T-helper 1 cell (primary cell): ENCODE measurements at places on chromosomes 1 and 21.

DNA sequence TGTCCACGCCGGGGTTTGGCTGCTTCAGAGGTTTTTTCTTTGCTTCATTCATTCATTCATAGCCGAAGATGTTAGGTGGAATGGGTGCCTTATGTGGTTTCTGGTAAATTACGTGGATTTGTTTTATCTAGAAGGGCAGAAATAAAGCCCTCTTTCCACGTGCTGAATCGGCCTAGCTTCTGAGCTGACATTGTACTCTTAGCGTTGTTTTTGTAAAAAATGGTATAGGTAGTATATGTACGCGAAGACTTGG, 1.5 kb downstream of the GALNT2 start:
- DNase-seq: no peak

GRCh38 chr1:65791801-65792668, 660 bp upstream of the PDE4B start:
- no peak for DNase-seq

GRCh38 chr1:183891158-183891856, 86.4 kb downstream of the RGL1 start:
- no peak for DNase-seq

- no peak for DNase-seq
These were observed 17.9 kb upstream of the PLEKHG5 start for GRCh38 chr1:6509220-6509918.

DNA sequence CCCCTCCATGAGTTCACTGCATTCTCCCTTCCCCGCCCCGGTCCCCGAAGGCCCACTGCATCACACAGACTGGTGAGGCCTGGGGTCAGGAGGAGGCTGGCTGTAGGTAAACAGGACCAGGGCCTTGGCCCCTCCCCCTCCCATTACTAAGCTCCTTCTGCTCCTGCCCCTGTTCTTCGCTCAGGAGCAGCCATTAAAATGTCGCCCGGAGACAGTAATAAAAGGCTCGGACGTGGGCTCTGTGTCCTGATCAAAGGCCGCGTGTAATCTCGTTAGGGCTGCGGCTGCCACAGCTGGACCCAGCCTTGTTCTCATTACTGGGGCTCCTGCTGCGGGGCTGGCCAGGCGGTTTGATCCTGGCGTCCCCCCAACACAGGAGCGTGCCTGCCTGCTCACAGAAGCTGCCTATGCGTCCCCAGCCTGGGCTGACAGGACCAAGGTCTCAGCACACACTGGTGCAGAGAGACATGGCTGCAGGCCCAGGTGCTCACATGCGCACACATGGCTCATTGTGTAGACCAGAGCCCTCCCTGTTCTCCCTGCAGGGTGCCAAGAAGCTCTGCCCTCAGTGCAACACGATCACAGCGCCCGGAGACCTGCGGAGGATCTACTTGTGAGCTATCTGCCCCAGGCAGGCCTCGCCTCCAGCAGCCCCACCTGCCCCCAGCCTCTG, 24.0 kb downstream of the TMEM53 start:
- DNase-seq: no peak

GRCh38 chr1:205680073-205680851, at the start of gene SLC45A3:
TSS of gene SLC45A3 (minus strand) at chr1:205680509. CDS start at chr1:205664656, 15,853 bp downstream.
- DNase-seq: no peak

DNA sequence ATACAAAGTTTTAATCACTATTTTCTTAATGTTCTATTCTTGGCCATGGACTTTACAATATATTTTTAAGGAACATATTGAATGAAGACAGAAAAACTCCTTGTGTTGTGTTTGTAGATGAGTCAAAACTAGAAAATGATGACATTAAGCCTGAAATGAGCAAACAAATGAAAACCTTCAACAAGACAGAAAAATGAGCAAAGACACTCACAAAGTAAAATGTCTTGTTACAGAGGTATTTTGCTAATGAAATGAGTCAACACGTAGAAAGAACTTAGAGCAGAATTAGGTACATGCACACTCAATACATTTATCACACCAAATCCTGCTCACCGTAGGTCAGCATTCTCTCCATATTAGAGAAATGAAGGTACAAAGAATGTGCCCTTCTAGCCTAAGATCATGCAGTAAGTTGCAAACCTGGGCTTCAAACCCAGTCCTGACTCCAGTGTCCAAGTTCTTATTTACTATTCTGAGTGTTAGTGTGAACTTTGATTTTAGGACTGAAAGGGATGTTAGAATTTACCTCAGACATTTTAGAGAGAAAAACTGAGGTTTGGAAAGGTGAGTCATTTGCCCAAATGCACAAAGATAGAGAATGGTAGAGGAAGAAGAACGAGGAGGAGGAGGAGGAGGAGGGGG, 133.9 kb upstream of the SGIP1 start:
- no peak for DNase-seq

- no peak for DNase-seq
These were observed 3.3 kb upstream of the HNRNPCL1 start for GRCh38 chr1:12851779-12852178.

GRCh38 chr1:199573047-199573446, 454.5 kb upstream of the NR5A2 start:
- no peak for DNase-seq

DNA sequence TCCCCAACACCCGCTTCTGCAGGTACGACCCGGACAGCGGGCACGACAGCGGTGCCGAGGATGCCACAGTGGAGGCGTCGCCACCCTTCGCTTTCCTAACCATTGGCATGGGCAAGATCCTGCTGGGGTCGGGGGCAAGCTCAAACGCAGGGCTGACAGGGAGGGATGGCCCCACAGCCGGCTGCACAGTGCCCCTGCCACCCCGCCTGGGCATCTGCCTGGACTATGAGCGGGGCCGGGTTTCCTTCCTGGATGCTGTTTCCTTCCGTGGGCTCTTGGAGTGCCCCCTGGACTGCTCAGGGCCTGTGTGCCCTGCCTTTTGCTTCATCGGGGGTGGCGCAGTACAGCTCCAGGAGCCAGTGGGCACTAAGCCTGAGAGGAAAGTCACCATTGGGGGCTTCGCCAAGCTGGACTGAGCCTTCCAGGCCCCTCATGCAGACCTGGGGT, 10.1 kb downstream of the TRIM46 start:
- no peak for DNase-seq

- no peak for DNase-seq
These were observed 29.1 kb downstream of the MAP3K21 start for GRCh38 chr1:233356705-233356987.

DNA sequence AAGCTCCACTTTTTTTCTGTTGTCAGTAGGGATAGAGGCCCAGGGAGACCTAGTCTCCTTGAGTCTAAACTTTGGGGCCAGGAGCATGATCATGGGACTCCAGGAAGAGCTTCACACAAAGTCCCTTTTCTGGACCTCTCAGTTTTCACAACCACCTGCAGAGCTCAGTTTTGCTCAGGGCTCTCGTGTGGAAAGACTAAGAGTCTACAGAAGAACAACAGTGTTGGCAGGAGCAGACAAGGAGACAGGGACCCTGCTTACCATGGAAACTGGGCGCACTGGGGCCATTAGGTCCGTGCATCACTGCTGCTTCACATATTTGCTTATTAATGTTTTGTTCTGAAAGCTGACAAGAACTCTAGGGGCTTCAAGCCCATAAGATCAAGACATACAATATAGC, 63.9 kb upstream of the HSD17B7 start:
- DNase-seq: no peak

DNA sequence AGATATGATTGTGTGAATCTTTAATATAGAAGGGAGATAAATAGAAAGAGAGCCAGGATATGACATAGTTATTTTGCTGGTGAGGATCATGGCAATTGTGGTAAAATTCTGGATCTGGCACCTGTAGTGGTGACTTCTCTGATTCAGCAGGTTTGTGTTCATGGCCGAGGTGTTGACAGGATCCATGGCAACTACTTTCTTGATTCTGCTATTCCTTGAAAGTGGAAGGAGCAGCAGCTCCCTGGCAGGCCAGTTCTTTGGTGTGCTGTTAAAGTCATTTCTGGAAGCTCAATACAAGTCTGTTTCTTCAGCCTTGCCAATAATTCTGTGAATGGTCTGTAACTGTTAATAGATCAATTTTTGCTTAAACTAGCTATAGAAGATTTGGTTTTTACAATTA, 33.4 kb downstream of the RGS4 start:
- DNase-seq: no peak

DNA sequence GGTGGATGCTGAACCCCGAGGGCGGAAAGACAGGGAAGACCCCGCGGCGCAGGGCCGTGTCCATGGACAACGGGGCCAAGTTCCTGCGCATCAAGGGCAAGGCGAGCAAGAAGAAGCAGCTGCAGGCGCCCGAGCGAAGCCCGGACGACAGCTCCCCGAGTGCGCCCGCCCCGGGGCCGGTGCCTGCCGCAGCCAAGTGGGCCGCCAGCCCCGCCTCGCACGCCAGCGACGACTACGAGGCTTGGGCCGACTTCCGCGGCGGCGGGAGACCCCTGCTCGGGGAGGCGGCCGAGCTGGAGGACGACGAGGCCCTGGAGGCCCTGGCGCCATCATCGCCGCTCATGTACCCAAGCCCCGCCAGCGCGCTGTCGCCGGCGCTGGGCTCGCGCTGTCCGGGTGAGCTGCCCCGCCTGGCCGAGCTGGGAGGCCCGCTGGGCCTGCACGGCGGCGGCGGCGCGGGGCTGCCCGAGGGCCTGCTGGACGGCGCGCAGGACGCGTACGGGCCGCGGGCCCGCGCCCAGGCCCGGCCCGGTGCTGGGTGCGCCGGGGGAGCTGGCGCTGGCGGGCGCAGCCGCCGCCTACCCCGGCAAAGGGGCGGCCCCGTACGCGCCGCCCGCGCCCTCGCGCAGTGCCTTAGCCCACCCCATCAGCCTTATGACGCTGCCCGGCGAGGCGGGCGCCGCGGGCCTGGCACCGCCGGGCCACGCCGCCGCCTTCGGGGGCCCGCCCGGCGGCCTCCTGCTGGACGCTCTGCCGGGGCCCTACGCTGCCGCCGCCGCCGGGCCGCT, 20.7 kb downstream of the FOXO6 start:
- DNase-seq: no peak

GRCh38 chr1:18673976-18674375, 43.3 kb downstream of the PAX7 start:
- no peak for DNase-seq

DNA sequence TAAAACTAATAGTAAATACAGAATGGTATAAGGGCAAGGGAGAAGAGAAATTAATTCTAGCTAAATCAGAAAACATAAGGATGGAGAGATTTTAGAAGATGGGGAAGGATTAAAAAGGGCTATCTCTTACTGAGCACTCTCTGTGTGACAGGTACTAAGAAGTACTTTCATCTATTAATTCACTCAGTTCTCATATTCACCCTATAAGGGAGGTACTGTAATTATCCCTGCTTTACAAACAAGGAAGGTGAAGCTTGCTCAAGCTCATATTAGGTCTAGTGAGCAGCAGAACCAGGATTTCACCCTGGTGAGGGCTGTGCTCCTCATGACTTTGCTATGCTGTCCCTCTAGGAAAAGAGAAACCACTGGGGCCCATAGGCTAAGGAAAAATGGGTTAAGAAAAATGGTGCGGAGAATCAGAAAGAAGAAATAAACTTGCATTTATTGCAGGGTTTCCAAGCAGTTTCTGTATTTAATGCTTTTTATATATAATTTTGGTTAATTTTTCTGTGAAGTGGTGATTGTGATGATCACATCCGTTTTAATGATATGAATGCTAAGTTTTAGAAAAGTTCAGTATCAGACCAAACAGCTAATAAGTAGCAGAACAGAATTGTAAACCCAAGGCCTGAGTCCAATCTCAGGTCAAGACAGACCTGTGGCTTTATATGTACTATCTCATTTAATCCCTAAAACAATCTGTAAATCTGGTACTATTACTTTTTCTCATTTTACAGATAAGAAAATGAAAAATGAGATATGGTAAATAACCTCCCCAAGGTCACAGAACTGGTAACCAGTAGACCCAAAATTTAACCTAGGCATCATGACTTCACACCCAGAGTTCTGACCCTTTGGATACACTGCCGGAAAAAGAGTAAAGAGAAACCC, 1.7 kb downstream of the PCNX2 start:
- no peak for DNase-seq

DNA sequence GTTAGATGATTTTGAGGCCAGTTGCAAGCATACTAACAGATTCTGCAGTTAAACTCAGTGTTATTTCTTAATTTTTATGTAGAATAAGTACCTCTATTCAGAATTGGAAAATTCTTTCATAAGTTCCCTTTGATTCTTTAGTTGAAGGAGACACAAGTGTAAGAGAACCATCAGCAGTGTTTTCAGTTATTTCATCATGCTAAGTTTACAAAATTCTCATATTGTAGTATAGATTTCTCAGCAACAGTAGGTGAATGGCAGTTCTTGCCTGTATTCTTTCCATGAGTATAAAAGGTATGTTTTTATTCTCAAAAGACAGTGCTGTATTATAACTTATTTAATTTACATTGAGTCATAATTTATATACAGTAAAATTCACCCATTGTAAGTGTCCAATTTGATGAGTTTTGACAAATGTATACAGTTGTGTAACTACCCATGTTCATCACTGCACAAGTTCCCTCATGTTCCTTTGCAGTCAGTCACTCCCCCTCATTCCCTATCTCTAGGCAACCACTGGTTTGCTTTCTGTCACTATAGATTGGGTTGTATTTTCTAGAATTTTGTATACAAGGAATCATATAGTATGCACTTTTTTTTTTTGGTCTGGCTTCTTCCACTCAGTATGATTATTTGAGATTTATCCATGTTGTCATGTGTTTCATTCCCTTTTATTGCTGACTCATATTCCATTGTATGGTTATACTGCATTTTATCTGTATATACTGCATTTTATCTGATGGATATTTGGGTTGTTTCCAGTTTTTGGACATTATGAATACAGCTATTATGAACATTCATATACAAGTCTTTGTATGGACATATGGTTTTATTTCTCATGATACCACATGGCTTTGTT, 3.9 kb downstream of the RPS6KC1 start:
- DNase-seq: no peak

DNA sequence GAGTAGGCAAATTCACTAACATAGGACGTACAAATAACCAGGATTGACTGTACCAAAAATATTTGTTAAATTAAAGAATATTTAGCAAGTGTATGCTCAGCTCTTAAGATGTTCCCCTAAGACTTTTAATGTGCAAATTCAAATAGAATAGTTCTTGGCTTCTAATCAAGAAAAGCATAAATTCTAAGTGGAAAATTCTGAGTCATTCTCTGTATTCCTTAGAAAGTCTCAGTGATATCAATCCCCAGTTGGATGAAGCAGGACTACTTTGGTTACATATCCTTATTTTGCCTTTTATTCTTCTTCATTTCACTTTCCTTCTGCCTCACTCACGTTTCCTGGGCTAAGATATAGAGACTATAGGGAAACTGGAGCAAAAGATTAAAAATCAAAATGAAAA, 130.2 kb downstream of the IFI44 start:
- DNase-seq: no peak
